ENCODE measurements at places on chromosomes 3 and 15.
A peak's percentile ranks its signal among the peaks of the same experiment; 100 is the strongest.

DNA sequence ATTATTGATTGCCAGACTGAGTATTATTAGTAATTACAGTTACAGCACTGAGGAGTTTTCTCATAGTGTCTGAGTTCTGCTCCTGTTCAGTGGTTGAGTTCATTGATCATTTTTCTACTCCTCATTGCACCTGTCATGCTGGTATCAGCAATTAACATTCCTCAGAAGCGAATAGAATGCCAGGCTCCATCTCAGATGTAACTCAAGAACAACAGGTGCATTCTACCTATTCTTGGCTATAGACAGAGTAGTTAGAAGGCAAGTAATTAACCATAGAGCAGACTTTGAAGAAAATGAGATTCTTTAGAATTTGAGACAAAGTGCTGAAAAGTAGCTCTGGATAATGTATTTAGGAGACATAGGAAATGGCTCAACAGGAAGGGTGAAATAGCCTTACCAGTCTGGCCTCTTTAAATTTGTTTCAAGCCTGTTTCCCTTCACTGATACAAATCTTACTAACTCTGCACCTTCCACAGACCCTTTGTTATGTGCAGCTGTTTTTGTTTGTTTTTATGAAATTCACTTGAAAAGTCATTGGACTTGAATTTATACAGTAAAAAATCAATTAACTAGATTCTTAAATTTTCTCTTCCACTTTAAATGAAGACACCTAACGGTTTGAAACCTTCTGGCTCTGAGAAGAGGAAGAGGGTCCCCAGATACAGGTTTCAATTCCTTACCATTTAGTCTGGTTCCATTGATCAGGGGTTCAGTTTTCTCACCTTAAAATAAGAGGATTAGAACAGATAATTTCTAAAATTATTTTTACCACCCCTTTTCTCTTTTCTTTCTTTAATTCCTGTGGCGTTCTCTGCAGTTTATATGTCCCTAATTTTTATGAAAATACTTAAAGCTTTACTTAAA is 109.6 kb downstream of the FNDC3B start:
- no peak for DNase-seq

- no peak for DNase-seq
These were observed 61.8 kb upstream of the RPL32 start for GRCh38 chr3:12903000-12903800.

DNA sequence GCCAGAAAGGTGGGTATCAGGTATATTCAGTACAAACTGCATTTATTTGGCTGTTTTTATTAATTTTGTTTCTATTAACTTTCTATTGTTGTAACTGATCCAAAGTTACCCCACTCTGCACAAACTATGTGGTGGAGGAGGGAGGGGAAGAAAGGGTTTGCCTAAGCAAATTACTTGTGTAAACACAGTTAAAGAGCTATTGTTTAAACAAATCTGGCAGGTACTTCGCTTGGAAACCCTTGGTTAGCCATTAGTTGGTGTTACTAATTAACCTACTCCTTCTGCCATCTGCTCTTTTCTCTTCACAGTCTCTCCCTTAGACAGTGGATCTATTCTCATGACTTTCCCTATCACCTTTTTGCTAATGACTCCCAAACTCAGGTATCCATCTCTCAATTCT is 328.4 kb upstream of the NECTIN3 start:
- DNase-seq, result no peak

- no peak for DNase-seq
These were observed 60.4 kb downstream of the TRPC1 start for GRCh38 chr3:142784228-142784627.

GRCh38 chr3:46987743-46988401 is 8.4 kb downstream of the NBEAL2 start:
- peak; percentile 28 for DNase-seq

DNA sequence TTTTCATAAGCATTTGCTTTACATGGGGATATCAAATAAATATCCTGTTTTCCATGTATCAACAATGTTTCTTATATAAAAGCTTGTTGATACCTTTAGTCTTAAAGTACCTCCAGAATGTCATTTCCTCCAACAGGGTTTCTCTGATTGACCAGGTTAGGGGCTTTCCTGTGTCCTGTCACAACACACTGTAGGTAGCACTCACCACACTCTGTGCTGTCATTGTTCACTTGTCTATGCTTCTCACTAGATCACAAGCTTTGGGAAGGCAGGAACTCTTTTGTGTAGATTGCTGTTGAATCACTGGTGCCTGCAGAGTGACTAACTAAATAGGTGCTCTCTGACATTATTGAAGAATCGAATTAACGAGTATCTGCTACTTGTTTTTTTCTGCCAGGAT is 49.8 kb downstream of the USP50 start:
- DNase-seq, result no peak
